ENCODE measurements at places on chromosomes 13 and 19.

DNA sequence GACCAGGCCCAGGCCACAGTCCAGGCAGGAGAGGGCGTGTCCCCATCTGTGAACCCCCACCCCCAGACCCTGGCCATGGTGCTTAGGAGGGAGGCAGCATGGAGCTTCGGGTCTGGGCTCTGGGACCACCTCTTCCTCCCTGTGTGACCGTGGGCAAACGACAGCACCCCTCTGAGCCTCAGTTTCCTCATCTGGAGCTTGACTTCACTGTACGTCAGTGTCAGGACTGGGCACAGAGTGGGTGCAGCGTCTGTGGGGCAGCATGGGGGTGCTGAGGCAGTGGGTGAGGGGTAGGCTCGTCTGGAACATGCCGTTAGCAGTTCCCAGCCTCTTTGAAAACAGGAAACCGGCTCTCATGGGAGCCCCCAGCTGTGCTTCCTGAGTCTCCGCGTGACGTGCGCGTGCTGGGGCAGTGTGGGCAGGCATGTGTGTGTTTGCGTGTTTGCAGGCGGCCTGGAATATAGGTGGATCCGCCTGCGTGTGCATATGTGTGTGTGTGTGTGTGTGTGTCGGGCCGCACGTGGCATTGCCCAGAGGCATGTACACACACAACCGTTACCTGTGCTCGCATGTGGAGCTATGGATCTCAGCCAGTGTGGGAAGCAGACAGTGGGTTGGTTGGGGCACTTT lies 15.8 kb downstream of the ARRDC2 start:
- DNase-seq: no peak

GRCh38 chr13:37090912-37091311 lies 14.6 kb downstream of the CSNK1A1L start:
- no peak for DNase-seq

- DNase-seq: no peak
Observed at GRCh38 chr13:39780711-39781110, 125.2 kb downstream of the COG6 start.

DNA sequence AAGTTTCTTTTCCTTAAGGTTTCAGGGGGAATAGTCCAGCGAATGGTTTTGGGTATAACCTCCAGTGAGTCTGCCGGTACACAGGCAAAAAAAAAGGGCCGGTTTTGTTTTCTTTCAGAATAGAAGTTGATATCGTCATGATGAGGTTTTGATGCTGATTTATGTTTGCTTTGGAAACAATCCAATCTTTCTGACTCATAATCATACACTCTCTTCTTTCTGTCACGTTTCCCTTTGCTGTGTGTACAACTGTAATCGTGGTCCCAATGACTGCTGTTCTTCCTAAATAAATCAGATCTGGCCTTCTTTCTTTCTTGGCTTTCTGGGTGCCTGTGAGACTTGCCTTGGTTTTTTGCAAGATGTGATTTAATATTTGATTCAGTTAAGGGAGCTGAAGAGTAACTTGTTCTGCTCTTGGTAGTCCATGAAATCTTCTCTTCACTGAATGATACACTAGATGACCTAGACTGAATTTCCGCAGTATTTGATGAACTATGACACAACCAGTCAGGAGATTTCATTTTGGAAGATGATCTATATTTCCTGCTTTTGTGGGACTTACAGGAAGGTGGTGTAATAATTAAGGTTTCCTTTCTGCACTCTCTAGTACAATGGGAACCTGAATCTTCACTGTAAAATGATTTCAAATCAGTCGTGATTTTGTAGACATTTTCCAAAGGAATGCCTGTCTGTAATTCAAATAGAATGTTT lies 34.9 kb upstream of the METTL21C start:
- DNase-seq: no peak

GRCh38 chr13:35744566-35745178 lies 268.2 kb upstream of the MAB21L1 start:
- DNase-seq: no peak

DNA sequence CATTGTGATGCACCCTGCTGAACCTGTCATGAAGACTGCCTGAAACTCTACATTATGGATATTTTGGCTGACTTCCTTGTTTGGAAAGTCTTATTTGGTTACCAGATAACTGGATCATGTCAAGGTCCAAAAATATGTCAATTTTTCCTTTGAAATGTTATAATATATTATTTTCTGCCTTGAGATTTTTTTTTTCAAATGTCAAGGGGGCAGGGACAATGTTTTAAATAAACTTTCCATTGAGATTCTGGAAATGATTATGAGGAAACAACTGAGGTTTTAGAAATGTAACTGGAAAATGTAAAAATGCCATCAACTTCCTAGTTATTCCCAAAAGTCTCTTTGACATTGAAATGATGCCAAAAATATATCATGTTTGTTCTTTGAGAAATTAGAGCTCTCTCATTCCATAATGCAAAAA lies 117.0 kb downstream of the RFC3 start:
- no peak for DNase-seq
